ENCODE measurements at places on chromosomes 2 and 18.

DNA sequence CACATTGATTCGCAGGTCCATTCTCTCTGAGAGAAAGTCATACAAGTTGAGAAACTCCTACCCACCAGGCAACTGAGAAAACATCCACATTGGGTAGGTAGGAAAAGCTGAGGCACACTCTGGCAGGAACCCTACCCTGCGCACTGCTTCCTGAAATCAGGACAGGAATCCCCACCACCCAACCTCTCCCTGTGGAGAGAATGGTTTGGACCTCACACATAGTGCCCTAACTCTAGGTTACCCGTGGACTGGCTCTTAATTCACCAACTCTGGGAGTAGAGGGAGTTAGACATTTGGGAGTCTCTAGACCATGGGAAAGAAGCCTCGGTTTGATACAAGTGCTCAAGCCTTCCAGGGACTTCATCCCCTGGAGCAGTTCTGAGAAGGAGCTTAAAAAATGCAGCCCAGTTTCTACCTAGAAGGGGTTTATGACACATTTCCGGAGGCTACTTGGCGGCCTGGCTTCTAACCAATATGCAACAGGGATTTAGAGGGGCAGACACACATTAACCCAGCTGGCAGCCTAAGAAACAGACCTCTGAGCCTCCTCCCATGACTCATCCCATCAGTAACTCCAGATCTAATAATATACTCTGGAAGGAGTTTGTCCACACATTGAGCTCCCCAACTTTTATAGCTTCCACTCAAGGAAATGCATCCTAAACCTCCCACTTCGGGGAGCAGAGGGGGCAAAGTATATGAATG is 136.7 kb downstream of the EML6 start:
- DNase-seq = no peak

- no peak for DNase-seq
Measured at GRCh38 chr2:53527056-53527455, 240.5 kb upstream of the CHAC2 start.

DNA sequence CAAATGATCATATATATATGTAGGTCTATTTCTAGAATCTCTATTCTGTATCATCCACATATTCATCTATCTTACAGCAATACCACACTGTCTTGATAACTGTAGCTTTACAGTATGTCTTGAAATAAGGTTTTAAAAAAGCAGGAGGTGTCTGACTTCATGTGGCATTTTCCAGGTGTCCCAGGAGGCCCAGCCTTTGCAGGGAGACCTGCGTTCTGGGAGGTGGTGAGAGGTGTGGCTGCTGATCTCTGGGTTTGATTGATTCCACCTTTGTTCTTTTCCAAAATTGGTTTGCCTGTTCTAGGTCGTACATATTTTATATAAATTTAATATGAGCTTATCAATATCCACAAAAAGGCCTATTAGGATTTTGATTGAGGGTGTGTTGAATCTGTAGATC is 26.6 kb downstream of the DPYSL5 start:
- no peak for DNase-seq

DNA sequence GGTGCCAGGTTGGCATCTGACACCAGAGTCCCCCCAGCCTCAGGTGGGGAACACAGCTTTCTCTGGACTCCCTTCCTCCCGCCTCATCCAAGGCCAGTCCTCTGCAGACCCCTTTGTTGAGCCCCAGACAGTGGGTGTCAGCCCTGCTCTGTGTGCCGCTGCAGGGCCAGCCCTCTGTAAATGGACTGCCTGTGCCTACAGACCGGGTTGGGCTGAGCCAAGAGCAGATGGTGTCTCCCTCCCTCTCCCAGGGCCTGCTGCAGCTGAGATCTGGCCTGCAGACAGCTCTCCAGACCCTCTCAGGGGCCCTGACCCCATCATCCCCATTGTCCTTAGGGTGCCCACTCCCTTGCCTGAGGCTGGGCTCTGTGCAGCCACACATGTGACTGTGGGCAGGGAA is 160.8 kb downstream of the KLHL29 start:
- DNase-seq = no peak

- DNase-seq = no peak
Measured at GRCh38 chr2:105678346-105678745, 66.4 kb upstream of the NCK2 start.

- DNase-seq = no peak
Measured at GRCh38 chr18:32735781-32736180, 37.0 kb downstream of the KLHL14 start.

DNA sequence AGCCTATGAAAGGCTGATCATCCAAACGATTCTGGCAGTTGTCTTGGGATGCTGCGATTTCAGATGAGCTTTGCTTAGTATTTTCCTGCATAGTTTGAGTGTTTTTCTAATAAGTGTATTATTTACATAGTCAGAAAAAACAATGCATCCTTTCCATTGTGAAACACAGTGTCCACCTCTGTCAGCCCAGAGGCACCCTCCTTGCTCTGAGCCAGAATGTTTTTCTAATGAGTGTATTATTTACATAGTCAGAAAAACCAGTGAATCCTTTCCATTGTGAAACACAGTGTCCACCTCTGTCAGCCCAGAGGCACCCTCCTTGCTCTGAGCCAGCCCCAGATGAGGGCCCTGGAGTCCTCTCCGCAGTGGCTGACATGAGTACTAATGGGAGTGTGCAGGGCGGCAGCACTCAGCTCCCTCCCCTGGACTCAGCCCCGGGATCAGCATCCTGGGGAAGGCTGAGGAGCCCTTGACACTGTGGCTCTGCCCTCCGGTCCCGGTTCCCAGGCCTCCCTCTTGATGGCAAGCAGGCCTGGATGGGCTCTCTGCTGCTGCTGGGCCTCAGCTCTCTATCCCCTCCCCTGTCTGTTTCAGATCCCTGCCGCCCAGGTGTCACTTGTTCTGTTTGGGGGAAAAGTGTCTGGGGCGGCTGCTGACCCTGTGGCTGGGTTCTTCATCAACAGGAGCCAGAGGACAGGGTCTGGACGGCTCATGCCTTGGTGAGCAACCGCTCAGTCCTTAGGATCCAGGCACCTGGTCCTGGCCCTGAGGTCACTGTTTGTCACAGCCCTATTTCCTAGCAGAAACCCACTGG is 5.9 kb downstream of the MFSD2B start:
- DNase-seq = no peak

DNA sequence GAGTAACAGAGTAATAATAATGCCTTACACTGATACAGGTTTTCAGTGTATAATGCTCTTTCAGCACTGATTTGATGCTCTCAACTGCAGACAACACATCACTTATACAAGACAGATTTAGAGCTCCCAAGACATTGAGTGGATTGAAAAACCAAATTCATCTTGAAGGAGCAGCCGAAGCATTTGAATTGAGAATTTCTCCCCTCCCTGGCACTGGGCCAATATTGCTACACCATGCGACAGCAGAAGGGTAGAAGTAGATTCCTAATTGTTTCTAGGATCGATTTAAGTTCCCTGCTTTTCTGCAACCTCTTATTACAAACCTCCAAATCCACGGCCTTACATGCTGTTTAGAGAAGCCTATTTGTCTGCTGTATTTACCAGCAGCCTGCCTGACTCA is 15.5 kb downstream of the CENPA start:
- no peak for DNase-seq

- DNase-seq = no peak
Measured at GRCh38 chr18:39434223-39434920, 1868.8 kb upstream of the CELF4 start.

GRCh38 chr2:55887901-55888624 is 35.5 kb downstream of the EFEMP1 start:
- no peak for DNase-seq

- DNase-seq = no peak
Measured at GRCh38 chr2:75602724-75603342, 42.1 kb upstream of the EVA1A start.
